ENCODE measurements at places on chromosomes 3 and 15.

DNA sequence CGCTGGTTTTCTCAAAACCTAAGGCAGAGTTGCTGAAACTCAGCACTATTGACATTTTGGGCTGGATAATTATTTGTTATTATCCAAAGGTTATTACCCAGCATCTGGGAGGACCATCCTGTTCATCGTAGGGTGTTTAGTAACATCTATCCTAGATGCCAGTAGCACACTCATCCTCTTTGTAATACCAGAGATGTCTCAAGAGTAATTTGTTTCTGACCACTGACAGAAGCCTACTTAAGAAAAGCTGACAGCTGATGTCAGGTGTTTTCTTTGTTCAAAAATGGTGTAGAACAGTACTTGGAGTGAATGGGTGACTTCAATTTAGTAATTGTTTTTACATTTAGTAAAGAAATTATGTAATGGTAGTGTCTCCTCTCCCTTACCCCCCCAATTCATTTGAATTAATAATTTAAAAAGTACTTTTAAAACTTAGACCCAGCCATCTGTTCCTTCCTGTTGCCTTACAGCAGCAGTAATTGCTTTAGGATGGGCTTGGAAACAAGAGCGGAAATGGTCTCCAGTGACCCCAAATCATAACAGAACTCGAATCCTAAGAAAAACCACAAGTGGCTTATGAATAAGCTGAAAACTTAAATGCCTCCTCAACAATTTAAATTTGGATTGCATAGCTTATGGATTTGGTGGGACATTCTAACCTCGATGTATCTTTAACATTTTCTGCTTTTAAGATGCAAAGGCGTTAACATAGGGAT lies 105.4 kb downstream of the PTPRG start:
- DNase-seq: no peak

DNA sequence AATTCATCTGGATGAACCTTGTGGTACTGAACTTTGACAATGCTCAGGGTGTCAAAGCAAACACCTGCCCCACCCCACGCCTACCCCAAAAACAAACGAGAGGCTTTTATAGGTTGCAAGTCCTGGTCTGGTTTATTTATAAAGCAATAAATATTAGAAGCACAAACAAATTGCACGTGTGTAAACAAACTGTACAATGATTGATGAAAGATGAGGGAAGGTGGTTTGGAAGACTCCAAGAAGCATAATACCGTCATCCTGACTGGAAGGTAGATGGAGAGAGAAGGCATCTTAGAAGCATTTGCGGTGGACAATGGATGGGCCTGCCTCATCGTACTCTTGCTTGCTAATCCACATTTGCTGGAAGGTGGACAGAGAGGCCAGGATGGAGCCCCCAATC lies 5.2 kb downstream of the ACTC1 start:
- no peak for DNase-seq

GRCh38 chr3:141465221-141465620 lies 21.6 kb upstream of the RASA2 start:
- peak; percentile 28 for DNase-seq

DNA sequence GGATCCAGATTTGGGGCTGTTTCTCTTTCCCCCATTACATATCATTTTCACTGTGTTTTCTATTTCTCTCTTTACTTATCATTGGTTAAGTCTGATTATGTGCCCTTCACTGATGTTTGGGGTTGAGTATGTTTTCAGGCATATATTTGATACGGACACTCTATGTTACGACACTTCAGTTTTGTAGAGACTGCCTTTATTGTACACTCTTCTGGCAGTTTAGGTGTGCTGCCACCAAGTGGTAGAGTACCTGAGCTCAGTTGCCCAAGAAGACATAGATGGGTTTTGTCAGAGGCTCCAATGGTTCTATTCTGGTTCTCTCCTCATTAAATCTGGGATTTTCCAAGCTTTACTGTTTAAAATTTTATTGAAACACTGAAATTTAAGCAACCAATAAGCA lies 255.0 kb upstream of the ROPN1 start:
- no peak for DNase-seq

DNA sequence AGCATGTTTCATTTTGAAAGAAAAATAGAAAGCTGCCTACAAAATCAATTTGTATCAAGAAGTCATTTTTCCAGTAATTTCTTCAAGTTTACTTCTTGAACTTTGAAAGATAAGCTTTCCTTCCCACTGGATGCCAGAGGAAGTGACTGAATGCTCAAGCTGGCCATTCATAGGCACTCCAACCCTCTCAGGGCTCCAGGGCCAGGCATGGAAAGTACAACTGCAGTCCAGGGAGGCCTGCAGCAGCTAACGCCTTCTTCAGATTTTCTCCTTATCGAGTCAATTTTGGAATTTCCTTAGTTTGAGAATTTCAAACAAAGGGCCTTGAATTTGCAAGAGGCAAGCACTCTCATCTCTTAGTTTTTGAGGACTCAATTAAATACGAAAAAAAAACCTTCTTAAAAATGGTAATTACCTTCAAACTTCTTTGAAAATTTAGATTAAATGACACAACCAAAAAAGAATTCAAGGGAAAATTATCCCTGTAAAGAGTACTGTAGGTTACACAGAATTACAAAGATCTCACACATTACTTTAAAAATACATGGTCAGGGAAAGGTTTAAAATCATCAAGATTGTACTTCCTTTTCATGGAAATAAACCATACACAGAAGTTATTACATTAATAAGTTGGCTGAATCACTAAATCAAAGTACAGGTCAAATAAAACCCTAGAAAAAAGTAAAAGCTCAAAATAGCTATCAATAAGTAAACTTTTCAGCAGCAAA lies 2.5 kb downstream of the UBP1 start:
- peak; percentile 19 for DNase-seq

GRCh38 chr3:37985637-37986320 lies 4.8 kb upstream of the VILL start:
- DNase-seq: peak; percentile 14

- no peak for DNase-seq
These were observed 561 bp downstream of the SIDT1 start for GRCh38 chr3:113532698-113533533.

Data from AG08395 (cell line).